ENCODE measurements at places on chromosomes 12 and 14.

- DNase-seq = no peak
Measured at GRCh38 chr14:63504648-63505047, 38.5 kb downstream of the PPP2R5E start.

GRCh38 chr12:53217051-53217930 is 10.2 kb upstream of the ITGB7 start:
- peak; percentile 73 for DNase-seq

- no peak for DNase-seq
Measured at GRCh38 chr12:104585448-104586055, 128.8 kb downstream of the CHST11 start.

DNA sequence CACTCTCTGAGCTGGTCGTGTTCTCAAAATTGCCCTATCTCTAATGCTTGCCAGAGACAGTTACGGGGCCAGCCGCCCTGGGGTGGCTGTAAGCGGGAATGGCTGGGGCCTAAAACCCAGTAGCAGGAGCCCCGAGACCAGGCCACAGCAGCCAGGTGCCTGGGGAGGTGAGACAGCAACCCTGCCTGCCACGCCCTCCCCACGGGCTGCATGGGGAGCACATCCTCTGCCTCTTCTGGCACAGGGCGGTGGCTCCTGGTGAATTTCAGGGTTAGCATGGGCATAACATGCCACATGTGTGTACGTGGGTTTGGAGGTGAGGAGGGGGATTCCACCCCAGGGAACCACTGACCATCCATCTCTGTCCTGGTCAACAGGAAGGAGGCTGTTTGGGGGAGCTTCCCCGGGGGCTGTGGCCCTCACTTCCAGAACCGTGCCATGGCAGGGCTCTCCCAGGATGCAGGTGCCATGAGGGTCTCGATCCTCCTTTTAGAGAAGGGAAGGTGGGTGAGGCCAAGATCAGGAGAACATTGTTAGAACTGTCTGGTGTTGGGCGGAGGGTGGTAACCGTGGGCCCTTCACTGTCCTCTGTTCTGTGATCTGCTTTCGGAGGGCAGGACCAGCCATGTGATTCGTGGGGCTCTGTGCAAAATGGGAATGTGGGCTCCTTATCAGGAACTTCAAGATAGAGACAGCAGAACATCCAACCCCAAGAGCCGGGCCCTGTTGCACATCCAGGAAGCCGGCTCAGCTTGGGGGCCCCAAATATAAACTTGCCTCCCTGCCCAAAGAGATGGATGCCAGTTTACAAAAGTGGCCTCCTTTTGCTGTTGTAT is 312.2 kb upstream of the DIO3 start:
- DNase-seq = no peak

DNA sequence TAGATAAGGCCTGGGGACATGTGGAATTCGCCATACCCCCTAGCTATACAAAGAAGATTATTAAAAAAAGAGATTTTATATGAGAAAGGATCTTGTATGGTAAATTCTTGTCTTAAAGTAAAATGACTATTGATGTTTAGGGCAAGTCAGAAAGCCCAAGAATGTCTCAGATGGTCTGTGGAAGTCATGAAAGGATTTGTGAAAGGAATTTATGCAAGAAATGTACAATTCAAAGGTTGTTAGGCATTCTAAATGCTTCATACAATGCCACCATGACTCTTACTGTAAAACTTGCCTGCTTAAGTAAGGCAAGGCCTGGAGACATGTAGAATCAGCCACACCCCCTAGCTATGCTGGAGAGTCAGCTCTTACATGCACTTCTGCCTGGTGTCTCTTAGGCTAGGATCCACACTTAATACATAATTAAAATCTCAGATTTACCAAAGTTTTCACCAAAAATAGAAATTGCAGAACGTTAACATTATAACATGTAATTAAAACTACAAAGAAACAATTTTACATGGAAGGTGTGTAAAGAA is 8.9 kb upstream of the ETNK1 start:
- no peak for DNase-seq

- DNase-seq = no peak
Measured at GRCh38 chr14:67436006-67436866, 24.3 kb upstream of the PLEK2 start.
